ENCODE measurements at places on chromosomes 2 and 18. TPM values are rescaled to one million over a fixed set of nuclear protein-coding genes. Genes with fewer than 3 reads are reported as not detected.

Gene CYP27C1
- polyA plus RNA-seq: 4.8 TPM

Gene SLC23A3
- 3.4 TPM for polyA plus RNA-seq

Gene KLHL41
- 942 TPM for polyA plus RNA-seq

Gene LAMA3
- 2.0 TPM for polyA plus RNA-seq

Gene GALNT13
- polyA plus RNA-seq: 1.0 TPM

Gene FN1
- 502 TPM for polyA plus RNA-seq

Gene TMEM200C
- polyA plus RNA-seq: 0.19 TPM

Gene CPLX4
- not detected for polyA plus RNA-seq

Gene SOWAHC
- 6.4 TPM for polyA plus RNA-seq

Gene SPDYA
- polyA plus RNA-seq: 1.1 TPM

- DNase-seq: no peak
Observed at GRCh38 chr2:203195331-203196036, 43.3 kb upstream of the CYP20A1 start.

- no peak for DNase-seq
Observed at GRCh38 chr2:238278626-238279323, 9.6 kb downstream of the PER2 start.

GRCh38 chr2:36528274-36528673 is 69.7 kb downstream of the FEZ2 start:
- DNase-seq: no peak

- no peak for DNase-seq
Observed at GRCh38 chr2:151070253-151070652, 191.4 kb downstream of the RBM43 start.

DNA sequence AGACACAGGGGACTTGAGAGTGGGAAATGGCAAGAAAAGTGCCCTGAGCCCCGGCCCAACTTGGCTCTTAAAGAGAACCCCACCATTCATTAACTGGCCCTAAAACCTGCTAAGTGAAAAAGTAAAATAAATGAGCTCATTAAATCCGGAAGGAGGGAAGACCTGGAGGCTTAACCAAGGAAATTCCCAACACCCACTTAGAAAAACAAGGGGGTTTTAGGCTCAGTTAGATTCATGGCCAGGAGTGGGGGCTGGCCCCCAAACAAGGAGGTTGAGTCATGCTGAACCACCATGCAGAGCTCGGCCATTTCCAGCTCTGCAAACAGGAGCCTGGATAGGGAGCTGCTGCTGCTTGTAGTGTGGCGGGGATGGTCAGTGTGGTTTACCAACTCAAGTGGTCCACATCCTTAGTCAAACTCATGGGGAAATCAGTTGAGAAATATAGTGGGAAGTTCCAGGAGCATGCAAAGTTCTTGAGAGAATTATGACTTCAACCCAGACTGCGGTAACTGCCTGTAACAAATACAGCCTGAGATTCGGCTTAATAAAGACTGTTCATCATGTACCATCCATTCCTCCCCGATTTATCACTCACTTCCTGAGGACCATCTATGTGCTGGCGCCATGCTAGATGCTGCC is 39.7 kb upstream of the MRPL19 start:
- DNase-seq: no peak

- no peak for DNase-seq
Observed at GRCh38 chr2:158312981-158313380, 143.6 kb downstream of the CCDC148 start.

DNA sequence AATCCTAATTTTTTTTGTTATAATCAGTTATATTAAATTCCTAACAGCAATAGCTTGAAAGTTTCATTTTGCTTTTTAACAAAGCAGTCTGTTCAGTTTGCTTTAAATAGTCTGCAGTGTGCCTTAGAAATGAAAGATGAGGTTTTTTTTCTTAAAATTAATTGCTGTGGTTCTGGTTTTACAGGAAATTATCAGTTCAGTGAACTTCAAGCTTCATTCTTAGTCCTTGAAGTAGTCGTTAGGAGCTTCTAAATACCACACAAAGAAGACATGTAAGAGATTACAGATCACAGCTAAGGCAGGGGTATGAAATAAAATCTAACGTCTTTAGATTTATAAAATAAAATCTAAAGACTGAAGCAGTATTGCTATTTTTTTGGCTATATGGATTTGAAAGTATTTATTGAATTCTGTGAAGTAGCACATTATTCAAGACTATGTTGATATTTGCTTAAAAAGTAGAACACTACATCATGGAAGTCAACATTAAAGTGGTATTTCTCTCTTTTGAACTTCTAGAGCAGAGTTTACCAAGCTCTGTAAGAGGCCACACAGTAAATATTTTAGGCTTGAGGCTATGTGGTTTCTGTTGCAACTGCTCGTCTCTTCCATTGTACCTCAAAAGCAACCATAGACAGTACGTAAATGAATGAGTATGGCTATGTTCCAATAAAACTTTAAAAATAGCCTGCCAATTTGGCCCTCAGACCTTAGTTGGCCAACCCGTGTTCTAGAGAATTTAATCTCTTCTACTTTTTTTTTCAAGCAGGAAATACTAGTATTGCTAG is 81.5 kb upstream of the STON1 start:
- no peak for DNase-seq

- no peak for DNase-seq
Observed at GRCh38 chr2:108575132-108575966, 41.1 kb downstream of the LIMS1 start.

- DNase-seq: no peak
Observed at GRCh38 chr2:120436460-120436739, 90.5 kb downstream of the INHBB start.

DNA sequence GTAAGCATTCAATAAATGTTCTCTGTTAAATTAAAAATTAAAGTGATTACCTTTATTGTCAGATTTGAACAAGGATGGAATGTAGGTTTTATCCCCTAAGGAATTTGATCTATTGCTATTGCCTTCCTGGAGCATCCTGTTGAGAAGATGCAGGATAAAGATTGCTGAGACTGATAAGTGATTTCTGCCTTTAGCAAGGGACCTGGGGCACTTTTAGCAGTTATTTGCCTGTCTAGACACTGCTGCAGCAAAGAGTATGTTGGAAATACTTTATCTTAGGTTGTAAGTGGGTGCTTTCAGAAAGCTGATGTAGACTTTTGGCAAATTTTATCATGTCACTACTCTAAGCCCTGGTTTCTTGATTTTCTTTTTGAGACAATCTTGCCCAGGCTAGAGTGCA is 69.5 kb downstream of the FAM117B start:
- DNase-seq: no peak

- peak; percentile 65 for DNase-seq
Observed at GRCh38 chr18:31101183-31102024, 817 bp downstream of the DSC2 start.

- DNase-seq: no peak
Observed at GRCh38 chr18:50654658-50655550, 95.0 kb downstream of the MAPK4 start.

DNA sequence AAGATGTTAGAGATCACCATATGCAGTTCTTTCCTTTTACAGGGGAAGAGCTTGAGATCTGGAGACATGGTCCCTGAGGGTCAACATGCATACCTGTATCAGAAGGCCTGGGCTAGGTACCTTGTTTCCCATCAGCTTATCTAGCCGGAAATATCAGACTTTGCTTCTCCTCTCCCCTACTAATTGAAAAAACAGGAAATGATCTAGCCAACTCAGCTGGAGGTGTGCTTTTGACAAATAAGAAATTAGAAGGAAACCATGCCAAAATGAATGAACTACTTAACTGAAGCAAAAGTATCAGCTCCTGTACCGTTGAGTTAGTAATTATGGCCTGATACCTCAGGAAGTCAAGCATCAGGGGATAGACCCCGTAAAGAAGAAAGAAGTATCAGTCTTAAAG is 20.4 kb downstream of the PKP4 start:
- no peak for DNase-seq

DNA sequence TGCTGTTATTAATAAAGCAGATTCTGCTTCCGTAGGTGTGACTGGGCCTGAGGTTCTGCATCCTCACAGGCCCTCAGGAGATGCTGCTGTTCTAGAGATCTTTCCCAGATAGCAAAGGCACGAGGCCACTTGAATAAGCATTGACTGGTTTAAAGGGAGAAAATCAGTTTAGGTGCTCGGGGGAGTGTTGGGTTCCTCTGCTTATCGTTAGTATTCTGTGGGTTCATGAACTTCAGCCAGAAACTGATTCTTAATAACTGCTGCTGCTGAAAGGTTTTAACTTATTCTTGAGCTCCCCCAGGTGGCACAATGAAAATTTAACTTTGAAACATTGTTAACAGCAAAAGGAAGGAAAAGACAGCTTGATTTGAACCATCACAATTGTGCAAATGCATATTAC is 56.9 kb downstream of the ITGA6 start:
- peak; percentile 16 for DNase-seq

DNA sequence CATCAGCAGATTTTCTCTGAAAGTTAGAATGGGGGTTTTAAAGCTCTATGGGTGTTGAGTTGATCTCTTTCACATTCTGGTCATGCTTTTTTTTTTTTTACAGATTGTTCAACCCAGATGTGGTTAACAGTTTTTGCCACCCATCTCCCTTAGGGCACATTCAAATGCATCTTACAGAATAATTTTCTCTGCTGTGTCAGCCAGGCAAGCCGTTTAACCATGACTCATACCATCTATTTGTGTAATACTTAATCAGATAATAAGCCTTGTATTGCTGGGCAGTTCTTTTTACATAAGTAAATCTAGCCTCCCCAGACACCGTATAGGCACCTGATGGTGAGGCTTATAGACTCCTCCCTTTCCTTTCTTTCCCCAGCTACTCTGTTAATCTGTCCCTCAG is 62.0 kb downstream of the TGIF1 start:
- DNase-seq: no peak

DNA sequence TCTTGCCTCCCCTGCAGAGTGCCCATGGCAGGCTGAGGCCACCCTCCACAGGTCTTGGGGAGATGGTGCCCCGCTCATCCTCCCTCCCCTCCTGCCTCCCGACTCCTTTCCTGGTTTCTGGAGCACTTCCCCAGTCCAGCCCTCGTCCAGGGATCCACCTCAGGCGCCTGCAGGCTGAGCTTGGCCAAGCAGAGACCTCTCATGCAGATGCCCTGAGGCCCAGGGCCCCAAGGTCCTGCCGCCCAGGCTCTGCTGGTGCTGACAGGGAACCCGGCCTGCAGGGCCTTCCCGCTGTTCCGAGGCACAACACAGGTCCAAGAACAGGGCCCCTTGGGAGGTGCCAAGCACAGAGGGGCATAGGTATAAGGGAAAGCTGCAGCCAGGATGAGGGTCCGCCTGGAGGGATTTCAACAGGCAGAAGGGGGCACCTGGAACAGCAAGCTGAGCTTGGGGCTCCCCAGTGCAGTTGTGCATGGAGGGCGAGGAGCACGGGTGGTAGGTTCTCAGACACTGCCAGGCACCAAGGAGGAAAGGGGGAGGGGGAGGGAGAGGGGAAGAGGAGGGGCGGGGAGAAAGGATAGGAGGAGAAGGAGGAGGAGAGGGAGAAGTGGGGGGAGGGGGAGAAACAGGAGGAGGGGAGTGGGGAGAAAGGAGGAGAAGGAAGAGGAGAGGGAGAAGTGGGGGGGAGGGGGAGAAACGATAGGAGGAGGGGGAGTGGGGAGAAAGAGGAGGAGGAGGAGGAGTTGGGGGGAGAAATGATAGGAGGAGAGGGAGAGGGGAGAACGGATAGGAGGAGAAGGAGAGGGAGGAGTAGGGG is 1.2 kb upstream of the ANO7 start:
- no peak for DNase-seq

- no peak for DNase-seq
Observed at GRCh38 chr2:190930411-190930810, 49.8 kb downstream of the GLS start.

- DNase-seq: no peak
Observed at GRCh38 chr2:165827921-165828276, 33.9 kb upstream of the GALNT3 start.

DNA sequence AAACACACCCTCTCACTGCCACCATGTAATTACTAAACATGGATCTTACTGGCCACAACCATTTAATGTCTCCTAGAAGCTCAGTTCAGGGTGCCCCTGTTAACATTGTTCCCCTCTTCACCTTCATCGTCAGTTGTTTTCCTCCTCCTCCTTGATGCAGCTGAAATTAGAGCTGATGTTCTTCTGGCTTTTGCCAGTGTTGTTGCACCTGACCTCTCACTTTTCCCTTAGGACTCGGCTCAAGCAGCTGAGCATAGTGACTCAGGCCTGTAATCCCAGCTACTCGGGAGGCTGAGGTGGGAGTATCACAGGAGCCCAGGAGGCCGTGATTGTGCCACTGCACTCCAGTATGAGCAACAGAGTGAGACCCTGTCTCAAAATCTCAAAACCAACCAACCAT is 70.8 kb downstream of the ACSL3 start:
- no peak for DNase-seq

All from muscle of arm (tissue), 14 donors.